Activated CD4-positive, alpha-beta T cell treated with anti-CD3 and anti-CD28 coated beads for 1 hour (primary cell): ENCODE measurements at places on chromosomes 1 and 21.

- DNase-seq: no peak
Measured at GRCh38 chr21:36852864-36853263, 113.6 kb downstream of the HLCS start.

- DNase-seq: no peak
Measured at GRCh38 chr1:6090288-6090687, 44.6 kb downstream of the KCNAB2 start.

DNA sequence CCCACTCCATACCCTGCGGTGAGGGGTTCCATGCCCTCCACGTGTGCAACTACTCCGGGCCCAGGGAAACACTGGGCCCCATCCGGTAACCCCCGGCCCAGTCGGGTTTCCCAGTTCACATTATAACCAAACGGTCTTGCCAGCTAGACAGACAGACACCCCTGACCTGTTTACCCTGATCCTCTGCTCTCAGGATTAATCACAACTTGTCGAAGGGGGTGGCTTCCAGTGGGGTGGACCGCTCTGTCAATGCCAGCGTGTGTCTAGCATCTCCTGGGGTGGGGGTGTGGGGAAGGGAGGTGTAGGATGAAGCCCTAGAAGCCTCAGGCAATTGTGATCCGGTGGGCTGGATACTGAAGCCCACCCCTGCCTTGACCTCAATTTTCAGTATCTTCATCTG, 4.6 kb upstream of the OLIG2 start:
- DNase-seq: no peak

- no peak for DNase-seq
Measured at GRCh38 chr1:43376723-43377235, 9.0 kb upstream of the ELOVL1 start.

- DNase-seq: no peak
Measured at GRCh38 chr1:7068552-7068951, 283.3 kb downstream of the CAMTA1 start.
